GM06990 (cell line): ENCODE measurements at places on chromosomes 1 and 21.

DNA sequence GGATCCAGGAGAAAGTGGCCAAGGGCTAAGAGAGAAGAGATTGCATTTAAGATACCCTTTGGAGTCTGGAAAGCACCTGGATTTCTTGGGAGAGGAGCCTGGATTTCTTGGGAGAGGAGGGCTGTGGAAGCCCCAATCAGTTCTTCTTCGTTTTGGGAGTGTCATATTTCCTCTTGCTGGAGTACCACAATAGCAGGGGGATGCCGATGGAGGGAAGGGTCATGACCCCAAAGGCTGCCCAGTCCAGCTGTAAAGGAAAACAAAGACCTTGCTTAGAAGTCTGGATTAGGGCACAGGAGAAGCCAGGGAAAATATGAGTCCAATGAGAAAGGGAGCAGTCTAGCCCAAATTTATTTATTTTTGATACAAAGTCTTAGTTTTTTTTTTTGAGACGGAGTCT lies 11.3 kb downstream of the SSR2 start:
- DNase-seq = no peak

GRCh38 chr1:244881552-244882280 lies 17.4 kb upstream of the HNRNPU start:
- no peak for DNase-seq

- DNase-seq = no peak
These were observed 9.2 kb downstream of the IKBKE start for GRCh38 chr1:206479183-206480125.

DNA sequence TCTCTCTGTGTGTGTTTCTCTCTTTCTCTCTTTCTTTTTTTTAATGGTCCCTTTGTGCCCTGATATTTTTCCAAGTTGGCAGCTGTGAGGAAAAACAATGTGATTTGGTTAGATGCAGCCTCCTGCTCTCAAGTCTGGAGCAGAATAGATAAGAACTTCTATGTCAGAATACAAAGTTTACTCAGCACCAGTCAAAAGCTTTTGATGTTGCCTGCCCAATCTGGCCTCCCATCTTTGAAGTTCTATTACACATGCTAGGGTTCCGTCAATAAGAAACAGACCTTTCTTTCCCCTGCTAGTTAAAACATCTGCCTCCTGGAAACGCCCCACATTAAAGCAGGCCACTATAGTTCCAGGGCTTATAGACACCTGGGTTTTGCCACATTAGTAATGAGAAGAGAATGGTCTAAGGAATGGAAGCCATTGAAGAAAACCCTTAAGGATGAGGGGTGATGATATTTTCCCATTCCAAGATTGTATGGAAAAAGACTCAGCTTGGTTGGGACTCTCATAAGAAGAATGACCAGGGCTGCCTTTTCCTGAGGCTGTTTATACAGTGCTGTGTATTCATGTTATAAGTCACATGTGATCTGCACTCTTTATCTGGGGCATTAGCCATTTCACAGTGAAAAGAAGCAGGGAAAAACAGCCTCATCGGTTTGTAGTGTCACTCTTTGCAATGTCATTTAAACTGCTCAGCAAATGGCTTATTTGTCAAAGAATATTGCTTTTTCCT lies 414.7 kb upstream of the PROX1 start:
- no peak for DNase-seq

DNA sequence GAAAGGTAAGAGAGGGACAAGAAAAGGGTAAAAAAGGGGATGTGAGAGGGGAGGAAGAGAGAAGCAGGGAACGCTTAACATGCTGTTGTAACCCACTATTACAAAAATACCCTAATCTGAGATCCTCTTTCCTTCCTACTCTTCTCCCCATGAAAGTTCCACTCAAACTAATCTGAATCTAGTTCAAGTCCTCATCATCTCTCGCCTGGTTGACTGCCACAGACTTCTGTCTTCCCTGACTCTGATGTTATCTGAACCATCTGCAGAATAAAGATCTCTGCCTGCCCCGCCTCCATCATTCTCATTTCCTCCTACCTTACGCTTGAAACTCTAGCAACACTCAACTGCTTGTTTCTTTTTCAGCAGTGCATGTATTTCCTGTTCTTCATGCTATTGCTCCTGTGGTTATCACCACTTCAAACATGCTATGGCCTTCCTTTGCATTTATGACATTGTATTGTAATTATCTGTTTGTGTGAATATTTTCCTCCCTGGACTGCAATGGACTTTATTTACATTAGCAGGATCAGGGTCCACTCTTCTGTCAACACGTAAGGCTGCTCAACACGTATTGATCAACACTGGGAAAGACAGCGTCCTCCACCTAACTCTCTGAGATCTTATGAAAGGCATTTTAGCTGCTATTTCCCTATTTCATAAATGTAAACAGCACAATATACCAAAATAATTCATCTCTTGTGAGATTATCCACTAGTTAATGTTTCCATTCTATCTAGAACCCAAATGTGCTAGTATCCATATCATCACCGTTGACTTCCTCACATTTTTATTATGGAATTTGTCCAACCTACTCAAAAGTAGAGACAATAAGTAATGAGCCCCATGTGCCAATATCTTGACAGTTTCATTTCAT lies 215.5 kb upstream of the USP25 start:
- DNase-seq = peak; percentile 58

- no peak for DNase-seq
These were observed 12.3 kb downstream of the COLGALT2 start for GRCh38 chr1:184025242-184025675.

DNA sequence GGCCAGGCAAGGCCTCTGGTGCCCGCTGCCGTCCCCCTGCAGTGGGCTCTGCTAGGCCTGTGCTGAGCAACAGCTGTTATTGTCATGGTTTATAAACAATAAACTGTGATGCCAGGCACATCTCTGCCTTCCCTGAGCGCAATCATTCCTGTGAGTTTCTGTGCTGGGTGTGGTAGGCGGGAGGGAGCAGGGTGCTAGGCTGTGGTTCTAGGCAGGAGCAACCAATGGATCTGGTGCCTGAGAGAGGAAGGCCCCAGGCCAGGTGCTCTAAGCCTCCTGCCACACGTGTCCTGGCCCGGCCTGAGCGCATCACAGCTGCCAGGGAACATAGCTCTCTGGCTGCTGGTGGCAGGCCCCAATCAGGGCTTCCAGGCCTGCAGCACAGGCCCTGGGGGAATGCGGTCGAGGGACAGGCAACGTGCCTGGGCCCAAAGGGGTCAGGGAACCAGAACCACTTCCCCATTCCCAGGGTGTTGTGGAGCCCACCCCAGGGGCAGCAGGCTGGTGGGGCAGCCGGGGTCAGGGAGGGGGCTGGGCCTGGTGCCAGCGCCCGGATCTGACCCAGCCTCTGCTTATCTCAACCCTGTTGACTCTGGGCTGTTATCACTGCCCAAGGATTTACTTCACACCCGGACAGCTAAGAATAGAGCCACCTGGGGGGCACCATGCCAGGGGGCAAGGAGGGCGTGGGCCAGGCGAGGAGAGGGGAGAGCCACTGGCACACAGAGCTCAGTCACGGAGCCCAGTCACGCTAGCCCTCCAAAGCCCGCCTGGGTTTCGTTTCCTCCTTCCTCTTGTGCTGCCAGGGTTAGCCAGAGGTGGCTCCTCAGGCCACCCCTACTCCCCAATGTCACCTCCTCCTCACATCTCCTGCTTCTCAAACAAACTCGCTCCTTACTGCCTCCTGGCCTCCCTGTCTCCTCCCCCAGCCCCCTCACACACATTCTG lies 11.5 kb downstream of the TRIM46 start:
- DNase-seq = peak; percentile 62

DNA sequence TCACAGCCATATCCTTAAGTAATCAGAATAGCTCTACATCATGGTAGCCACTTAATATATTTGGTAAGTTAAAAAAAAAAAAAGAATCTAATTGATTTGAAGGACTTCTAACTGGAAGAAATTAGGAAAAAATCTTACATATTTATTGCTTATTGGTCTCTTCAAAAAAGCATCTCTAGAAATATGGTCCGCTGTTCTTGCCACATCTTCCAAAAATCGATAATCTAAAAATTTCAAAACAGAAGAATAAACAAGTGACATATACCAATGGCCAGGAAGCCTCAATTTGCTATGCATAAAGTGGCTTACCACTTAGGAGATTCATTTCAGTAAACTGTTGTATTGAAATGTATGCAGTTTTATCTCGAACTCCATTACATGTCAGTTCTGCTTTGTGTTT lies 2.3 kb downstream of the ZNHIT6 start:
- DNase-seq = no peak

DNA sequence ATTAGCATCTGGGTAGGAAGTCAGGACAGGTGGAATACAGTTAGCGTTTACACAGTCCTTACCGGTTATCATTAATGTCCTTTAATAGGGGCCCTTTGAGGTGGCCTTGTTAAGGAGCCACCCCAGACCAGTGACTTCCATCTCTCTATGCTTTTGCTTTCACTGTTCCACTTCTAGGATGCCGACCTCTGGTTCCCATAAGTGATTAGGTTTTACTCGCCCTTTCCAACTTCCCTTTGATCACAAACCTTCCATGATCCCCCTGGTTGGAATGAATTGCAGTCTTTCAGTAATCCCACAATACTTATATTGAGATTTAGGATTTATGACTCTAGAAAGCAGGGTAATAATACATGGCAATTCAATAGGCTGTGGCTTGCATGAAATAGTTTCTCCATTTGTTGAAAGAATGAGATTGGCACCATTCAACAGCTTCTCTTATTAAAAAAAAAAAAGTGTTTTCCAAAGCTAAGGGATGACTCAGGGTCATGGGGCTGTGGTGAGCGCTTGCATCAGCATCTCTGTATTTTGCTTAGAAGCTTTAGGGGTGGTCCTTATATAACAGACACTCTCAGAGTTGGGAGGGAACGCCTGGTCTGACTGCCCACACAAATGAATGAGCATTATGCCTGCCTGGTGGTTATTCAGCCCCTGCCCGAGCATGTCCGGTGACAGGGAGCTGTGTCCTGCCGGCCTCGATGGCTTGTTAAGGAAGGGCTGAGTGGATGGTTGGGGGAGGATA lies 110.5 kb downstream of the CNIH3 start:
- DNase-seq = no peak

DNA sequence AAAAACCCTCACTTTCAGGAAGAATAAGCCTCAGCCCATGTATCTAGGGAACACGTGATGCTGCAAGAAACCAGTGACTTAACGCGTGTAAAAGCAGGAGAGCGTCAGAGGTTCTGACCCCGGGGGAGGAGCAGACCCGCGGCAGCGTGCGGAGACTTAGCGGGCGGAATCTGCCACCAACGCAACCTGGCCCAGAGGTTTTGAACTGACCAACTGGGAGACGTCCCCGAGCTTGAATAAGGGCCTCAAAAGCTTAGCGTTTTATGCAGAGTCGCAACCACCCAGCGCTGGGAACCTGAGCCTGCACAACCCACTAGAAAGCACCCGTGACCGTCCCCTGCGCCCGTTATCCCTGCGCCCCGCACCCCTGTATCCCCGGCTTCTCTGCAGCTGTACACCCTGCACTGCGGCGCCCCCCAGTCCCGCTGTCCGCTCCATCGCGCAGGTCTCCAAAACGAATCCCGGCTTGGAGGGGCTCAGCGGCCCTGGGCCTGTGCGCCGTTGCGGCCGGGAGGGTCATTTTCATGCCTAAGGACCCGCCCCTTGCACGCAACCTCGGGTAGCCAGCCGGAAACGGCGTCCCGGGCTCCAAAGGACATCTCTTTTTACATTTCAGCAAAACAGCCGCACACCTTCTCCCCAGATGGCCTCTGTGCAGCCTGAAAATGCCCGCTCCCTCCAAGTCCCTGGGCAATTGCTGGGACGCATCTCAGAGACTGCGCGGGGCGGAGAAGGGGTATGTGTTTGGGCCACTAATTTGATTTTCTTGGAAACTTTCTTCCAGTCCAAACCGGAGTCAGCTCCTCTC lies 29.4 kb upstream of the TRIM17 start:
- peak; percentile 46 for DNase-seq

DNA sequence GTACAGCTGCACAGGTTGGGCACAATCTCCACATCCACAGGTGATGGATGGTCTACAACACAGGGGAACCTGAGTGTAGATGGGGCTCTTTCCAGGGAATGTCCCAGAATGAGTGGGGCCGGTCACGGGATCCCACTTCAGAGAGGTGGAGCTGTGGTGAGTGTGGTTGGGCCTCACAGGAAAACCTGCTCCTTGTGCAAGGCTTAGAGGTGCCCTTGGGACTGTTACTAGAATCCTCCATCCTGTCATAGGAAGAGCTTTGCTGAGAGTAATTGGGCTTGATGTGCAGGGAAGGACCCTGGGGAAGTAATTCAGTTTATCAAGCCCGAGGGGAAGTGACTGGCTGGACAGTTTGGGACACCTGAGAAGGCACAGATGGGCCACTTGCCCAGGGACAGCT lies 137.9 kb downstream of the ZSCAN20 start:
- DNase-seq = no peak

GRCh38 chr1:201795066-201795465 lies 33.9 kb upstream of the IPO9 start:
- DNase-seq = no peak

DNA sequence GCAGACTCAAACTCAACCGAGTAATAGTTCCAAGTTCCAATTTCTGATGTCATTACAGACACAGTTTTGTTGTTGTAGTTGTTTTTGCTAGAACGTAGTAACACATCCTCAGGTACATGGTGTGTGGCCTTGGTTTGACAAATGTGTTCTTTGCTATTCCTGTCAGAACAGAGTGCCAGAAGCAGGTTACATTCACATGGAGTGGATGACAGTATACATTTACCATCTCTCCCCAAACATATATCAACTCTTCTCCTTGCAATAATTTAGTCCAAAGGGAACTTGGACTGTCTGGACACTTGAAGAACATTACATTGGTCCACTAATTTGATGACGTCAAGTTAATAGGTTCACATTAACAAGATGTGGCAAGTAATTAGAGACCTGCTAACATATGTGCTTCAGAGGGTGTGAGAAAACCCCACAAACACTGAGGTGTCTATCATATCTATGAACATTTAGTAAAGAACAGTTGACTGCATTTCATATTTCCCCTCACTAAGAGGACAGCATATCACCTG lies 44.6 kb upstream of the ZBTB18 start:
- no peak for DNase-seq

DNA sequence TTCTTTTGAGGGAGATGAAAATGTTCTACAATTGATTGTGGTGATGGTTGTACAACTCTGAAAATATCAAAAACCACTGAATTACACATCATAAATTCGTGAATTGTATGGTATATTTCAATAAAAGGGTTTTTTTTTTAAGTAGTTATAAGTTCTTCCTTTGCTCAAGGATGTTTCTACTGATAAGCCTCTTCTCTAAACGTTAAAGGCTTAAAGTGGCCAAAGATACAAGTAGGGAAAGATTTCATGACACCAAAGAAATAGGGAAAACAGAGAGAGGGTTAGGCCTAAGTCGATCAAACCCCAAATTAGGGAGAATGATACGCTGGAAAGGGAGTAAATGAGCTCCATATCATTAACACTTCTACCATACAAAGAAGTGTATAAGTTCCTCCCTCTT lies 4.1 kb downstream of the KDM5B start:
- DNase-seq = no peak

- DNase-seq = no peak
These were observed 62.8 kb upstream of the C1orf146 start for GRCh38 chr1:92154934-92155333.

GRCh38 chr1:22680726-22681125 lies 27.7 kb downstream of the C1QB start:
- DNase-seq = no peak

- DNase-seq = no peak
These were observed 38.7 kb downstream of the GNPAT start for GRCh38 chr1:231279683-231280082.

DNA sequence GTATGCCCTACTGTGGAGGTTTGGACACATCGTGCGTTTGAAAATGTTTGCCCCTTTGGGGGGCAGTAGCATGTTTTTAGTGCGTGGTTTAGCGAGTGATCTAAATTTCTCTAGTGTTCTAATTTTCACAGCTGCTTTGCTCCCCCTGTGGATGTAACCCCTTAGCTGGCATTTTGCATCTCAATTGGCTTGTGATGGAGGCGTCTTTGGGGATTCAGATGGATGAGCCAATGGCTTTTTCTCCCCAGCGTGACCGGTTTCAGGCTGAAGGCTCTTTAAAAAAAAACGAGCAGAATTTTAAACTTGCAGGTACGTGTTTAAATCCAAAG lies 836 bp downstream of the CDC7 start:
- no peak for DNase-seq
